ENCODE measurements at places on chromosomes 11 and 22.
A peak's percentile ranks its signal among the peaks of the same experiment; 100 is the strongest.

DNA sequence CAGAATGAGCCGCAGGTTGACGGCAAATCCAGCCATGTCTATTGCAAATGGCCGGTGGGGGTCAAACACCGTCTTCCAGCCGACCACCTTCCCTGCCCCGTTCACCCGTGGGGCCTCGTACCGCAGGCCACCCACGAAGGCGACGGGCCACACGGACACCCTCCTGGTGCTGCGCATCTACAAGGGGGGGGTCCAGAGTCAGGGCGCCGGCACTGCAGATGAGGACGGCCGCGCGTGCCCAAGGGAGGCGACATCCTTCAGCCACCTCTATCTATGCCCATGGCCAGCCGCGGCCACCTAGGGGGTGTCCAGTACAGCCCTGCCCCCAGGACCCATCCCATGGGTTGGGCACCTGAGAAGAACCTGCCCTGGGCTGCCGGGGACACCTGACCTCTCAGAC is 29.2 kb downstream of the B3GAT1 start:
- no peak for DNase-seq

DNA sequence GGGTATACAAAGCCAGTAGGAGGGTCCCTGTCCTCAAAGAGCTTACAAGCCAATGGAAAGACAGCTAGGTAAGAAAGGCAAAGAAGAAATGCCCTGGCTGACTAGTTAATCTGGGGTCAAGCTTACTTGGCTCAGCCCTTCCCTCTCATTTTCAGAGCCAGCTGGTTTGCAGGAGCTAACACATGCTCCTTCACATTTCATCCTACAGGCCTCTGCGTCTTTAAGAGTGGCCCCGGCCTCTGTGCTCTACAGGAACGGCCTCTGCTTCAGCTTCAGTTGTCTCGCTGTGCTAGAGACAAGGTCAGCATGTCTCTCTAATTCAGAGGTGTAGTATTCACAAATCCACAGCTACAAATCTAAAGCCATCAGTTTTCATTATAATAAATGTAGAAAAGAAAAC is 15.2 kb downstream of the ALKBH8 start:
- DNase-seq, result no peak

DNA sequence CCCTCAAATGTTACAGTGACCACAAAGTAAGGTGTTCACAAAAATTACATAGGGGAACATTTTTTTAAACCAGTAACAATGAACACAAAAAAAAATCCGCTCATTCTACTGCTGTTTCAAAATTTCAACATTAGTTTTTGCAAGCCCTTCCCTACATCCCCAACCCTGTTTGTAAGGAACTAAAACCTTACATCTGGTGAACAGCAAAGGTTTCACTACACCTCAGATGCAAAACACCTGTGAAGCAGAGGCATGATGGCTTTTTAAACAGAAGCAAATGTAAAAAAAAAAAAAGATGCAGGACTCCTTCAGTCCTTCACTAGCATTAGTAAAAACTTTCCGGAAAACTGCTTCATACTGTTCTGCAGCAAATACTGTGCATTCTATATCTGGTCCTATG is 50.0 kb upstream of the API5 start:
- DNase-seq, result no peak

DNA sequence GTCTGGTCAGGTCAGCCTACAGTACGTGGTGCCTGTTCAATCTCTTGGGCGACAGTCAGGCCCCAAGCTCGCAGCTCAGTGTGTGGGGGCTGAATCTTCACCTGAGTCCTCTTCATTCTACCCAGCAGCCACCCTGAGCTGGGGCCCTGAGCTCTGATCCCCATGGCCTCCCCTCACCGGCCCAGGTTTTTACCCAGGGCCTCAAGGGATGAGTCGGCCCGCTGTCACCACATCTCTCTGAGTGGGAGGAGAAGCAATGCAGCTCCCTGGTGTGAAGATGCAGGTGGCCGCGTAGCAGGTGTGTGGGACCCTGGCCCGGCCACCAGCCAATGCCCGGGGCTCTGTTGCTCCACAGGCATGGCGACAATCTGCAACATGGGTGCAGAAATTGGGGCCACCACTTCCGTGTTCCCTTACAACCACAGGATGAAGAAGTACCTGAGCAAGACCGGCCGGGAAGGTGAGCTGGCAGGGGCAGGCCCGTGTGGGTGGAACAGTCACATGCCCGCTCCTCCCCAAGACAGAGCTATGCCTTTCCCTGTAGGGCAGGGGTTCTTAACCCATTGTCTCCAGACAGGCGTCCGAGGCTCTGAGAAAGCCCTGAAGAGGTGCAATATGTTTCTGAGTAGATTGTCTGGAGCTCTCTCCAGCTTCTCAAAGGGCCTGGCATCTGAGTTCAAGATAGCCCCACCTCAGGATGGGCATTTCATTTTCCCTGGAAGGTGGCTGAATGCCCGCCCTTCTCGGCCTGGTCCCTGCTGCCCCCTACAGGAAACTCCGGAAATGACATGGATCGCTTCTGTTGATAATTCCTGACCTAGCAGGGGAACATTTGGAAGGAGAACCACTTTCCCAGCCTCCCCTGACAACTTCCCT is 26.9 kb downstream of the POLR3H start:
- DNase-seq, result peak; percentile 24

DNA sequence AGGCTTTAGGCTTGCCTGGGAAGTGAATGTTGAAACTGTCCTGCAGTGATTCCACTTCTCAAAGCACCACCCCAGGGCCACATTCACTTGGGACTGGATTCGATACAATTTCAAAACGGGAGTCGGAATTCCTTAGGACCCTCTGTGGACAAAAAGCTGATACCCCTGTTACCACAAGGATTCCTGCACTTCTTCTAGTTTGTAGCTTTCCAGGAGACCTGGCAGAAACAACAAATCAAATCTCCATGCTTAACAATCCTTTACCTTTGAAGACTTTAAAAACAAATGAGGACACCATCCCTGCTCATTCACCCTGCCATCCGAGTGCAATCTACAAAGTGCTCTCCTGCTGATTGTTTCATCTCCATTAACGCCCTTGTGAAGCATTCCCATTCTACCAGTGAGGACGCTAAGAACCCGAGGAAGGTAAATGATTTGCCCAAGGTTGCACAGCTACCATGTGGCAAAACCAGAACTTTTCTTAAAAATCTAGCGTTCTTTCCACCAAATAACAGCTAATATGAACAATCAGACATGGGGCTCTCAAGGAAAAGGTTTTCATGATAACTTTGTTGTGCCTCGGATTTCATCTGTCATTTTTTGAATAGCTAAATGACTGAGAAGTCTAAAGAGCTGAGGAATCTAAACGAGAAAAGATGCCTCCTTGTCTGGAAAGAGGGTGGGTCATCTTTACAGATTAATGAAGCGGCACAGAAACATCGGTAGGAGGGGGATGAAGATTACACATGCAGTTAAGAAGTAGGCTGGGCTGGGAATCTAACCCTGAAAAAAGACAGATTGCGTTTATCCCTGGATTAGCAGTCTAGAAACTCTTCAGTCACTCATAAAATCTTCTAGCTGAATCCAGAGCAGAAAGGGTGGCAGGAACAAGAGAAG is 720 bp upstream of the MPZL2 start:
- DNase-seq, result no peak

DNA sequence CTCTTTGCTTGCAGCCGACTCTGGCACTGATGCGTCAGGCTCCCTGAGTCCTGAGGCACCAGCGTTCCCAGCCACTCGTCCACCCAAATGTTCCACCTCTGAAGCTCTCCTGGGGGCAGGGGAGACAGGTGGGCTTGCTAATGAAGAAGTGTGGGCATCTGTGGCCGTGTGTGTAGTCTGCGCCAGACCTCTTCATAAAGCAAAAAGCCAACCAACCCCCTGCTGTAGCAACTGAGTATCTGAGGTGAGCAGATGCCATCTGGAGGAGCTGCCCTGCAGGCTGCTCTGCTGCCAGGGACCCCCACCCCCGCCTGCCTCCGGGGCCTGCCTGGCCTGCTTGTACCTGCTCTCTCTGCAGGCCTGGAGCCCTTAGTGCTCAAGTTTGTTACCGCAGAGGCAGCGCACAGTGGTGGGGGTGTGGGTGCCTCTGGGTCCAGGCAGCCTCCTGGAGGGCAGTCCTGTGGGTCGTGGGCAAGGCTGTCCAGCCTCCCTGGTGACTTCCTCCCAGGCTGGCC is 272.5 kb downstream of the TBC1D22A start:
- DNase-seq, result no peak

DNA sequence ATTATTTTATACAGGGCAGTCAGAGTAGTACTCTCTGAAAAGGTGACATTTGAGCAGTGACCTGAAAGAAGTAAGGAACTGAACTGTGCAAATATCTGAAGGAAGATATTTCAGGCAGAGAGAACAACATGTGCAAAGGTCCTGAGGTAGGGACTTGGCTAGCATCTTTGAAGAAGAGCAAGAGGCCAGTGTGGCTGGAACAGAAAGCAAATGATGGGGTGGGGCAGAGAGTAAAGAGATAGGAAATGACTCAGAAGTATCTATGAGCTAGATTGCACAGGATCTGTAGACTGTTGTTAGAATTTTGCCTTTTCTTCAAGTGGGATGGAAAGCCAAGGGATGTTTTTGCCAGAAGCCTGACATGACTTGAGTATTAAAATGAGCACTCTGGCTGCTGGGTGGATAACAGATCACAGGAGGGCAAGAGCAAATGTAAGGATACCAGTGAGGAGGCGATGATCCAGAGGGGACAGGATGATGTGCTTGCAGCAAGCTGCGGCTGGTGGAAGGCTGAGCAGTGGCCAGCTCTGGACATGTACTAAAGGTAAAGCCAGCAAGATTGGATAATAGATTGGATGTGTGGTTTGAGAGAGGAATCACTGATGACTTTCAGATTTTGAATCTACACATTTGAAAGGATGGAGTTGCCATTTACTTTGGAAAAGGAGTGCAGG is 33.2 kb upstream of the TTC12 start:
- DNase-seq, result no peak

DNA sequence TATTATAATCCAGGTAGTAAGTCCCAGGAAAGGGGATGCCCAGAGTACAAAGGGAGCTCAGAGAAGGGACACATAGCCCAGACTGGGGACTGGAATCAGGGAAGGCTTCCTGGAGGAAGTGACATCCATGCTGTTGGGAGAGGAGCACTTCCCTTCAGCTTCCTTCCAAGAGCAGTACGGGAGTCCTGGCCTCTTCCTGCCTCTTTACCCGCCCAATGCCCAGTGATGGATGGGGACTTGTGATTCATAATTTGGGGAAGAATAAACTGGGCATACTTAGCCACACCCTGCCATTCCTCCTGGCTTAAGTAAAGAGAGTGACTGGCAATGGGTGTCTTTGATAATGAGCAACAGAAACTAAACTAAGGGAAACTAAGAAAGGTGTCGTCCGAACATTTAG is 11.5 kb downstream of the C11orf91 start:
- DNase-seq, result peak; percentile 89

GRCh38 chr11:46475926-46476545 is 84.5 kb upstream of the CHRM4 start:
- DNase-seq, result no peak

DNA sequence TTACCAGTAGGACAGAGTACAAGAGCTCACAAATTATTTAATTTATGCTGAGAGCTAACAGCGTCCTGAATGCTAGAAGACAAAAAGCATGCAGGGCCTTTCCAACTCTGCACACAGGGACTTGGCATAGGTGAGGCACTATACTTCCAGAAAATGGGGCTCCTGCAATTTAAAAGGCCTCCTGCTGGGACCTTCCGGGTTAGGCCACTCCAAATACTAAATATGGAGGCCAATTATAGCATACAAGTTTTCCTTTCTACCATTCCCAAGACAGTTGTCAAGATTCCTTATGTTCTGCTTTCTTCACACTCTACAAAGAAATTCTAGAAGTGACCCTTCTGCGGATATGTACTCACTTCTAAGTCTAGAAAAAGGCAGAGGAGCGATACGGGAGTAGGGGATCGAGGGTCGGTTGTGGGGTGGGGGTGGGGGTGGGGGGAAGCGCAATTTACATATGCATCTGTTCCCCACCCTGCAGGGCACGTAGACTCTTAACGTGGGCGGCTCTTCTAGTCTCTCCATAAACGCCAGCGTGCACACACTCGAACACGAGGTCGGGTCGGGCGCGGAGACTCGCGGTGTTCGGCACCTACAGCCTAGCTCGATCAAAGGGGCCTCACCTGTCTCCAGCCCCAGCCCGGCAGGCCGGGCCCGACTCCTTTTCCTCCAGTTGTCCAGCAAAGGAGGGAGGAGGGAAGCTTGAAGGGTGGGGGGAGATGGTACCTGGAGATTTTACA is 728 bp downstream of the DCUN1D5 start:
- DNase-seq, result peak; percentile 5

- DNase-seq, result peak; percentile 48
Observed at GRCh38 chr11:13667245-13667644, 1.2 kb upstream of the FAR1 start.

DNA sequence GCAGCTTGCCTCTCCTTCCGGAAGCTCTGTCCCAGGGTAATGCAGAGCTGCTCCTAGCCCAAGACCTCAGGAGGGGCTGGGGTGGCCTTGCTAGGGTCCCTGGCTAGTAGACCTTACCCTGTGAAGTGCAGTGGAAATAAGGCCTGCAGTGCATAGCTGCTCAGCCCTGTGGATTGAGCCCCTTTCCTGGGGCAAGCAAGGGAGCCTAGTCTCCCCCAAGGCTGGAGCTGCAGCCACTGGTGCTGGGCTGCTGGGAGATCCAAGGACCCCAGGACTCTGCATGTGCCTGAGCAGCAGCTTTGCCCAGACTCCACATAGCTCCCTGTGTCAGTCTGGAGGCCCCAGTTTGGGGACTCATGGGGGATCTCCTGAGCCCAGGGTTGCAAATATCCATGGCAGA is 57.9 kb downstream of the FANCF start:
- no peak for DNase-seq

- no peak for DNase-seq
Observed at GRCh38 chr22:28955817-28956216, 72.4 kb downstream of the ZNRF3 start.

DNA sequence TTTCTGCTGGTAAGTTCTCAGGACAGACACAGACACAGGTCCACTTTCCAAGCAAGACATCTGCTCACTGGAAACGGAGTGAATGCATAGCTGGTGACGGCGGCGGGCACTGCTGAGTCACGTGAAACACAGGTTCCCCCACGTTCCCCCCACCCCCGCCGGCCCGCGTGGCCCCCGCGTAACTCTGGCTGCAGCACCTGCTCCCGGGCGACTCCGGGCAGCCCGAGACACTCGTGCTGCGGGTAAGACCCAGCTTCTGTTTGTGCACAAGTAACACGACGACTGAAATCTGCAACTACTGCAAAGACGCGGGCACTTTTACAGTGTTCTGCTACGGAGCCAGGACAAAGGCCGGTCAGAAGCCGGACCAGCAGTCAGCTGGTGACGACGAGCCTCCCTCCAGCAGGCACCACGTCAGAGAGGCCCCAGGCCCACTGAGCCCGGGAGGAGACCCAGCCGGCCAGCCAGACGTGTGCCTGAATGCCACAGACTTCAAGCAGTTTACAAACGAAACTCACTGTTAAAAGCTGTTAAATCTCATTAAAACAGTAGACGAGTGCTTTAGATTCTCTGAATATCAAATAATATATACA is 12.9 kb upstream of the ARFGAP3 start:
- no peak for DNase-seq

DNA sequence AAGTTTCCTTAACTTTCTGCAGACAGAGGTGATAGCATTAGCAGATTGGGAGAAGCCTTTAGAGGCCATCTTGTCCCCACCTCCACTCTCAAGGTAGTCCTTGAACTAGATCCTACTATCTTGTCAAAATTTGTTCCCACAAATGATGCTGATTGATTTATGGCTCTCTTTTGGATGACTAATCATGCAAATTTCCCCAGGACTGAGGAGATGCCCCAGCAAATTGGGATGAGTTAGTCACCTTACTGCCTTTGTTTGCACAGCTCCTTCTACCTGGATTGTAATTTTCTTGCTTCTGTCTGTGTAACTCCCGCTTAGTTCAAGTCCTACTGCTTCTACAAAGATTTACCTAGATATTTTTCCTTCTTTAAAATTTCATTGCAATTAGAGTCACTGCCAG is 391.4 kb upstream of the CADM1 start:
- no peak for DNase-seq
